ENCODE measurements at places on chromosomes 6 and 20. TPM values are rescaled to one million over a fixed set of nuclear protein-coding genes. Genes with fewer than 3 reads are reported as not detected.

DNA sequence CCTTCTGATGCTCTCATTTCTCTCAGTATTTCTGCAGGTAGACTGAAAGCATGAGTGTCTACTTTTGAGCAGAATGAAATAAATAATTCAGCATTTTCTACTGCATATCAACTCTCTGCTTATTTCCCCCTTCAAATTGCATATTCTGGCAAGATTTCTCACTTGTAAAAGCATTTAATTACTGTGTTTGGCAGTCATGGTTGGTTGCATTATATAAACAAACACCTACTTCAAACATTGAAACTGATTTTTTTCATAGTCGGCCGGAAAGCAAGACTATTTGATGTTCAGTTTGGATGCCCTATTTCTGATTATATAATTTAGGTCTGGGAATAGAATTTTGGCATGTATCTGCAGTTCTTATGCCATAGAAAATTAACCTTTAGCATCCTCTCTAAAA is 73.1 kb downstream of the PLEKHG1 start:
- H3K4me1 ChIP-seq = no peaks in the 10 kb centered on the region
- H3K27me3 ChIP-seq = peaks cover 12% of the 10 kb centered on the region
- H3K4me3 ChIP-seq = no peak overlapping the region
- no peak for DNase-seq
- no peaks in the 10 kb centered on the region for H3K36me3 ChIP-seq

- peak; percentile 54 for DNase-seq
- H3K27ac ChIP-seq = no peak overlapping the region
Observed at GRCh38 chr6:122476131-122476530, 4.5 kb upstream of the SERINC1 start.

GRCh38 chr6:9482030-9482738 is 932.7 kb downstream of the TFAP2A start:
- no peaks in the 10 kb centered on the region for H3K27me3 ChIP-seq
- H3K4me3 ChIP-seq = no peak overlapping the region
- no peaks in the 10 kb centered on the region for H3K36me3 ChIP-seq
- no peak for DNase-seq

DNA sequence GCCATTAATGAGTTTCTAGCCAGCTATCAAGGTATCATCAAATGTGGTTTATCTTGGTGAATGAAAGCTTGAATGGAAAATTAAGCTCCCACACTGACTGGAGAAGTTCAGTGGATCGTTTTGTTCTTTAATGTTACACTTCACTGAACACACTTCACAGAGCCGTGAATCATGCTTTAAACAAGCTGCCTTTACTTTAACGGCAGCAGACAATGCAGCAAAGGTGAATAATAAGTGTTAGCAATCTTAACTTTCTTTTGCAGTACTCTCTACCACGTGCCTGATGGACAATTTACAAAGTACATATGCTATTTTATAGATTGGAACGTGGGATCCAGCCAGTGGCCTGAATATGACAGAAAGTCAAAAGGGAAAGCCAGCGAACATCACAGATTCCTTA is 424.5 kb downstream of the GRIK2 start:
- H3K36me3 ChIP-seq = no peaks in the 10 kb centered on the region
- H3K27me3 ChIP-seq = no peaks in the 10 kb centered on the region
- no peaks in the 10 kb centered on the region for H3K4me1 ChIP-seq
- no peak overlapping the region for H3K27ac ChIP-seq
- H3K4me3 ChIP-seq = no peak overlapping the region

DNA sequence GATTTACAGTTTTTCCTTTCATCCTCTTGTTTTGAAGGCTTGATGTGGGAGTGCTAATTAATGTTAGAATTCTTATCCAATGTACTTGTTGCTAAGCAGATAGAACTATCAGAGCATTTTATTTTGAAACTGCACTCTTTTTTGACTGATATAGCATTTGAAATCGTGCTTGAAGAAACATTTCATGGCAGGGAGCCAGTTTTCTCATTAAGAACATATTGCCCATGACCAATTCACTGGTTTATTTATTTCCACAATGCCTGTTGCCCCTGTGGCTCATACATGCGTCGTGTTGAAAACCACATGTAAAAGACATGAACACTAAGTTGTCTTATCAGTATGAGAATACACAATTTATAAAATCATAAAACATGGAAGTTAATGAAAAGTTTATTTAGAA is 479.7 kb upstream of the FLRT3 start:
- no peaks in the 10 kb centered on the region for H3K4me1 ChIP-seq
- H3K27ac ChIP-seq = no peak overlapping the region
- no peaks in the 10 kb centered on the region for H3K27me3 ChIP-seq
- no peaks in the 10 kb centered on the region for H3K36me3 ChIP-seq
- DNase-seq = no peak
- H3K4me3 ChIP-seq = no peak overlapping the region

- H3K36me3 ChIP-seq = peaks cover 12% of the 10 kb centered on the region
- H3K4me3 ChIP-seq = no peak overlapping the region
- no peak overlapping the region for H3K27ac ChIP-seq
- DNase-seq = no peak
- H3K27me3 ChIP-seq = no peaks in the 10 kb centered on the region
Observed at GRCh38 chr20:49161428-49162152, 26.5 kb downstream of the STAU1 start.

DNA sequence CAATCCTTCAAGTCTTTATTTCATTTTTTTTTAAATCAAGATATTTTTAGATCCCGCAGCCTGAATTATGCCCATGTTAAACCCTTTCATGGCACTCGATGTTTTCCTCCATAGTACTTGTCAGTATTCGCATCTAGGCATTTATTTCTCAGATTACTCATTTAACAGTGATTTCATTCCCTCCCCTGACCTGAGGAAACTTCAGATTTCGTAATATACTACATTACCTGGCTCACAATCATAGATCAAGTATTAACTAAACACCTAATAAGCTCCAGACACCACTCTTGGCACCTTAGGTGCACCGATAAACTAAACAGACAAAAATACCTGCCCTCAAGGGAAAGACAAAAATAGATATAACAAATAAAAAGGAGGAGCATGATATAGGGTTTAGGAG is 413.2 kb upstream of the GJE1 start:
- no peaks in the 10 kb centered on the region for H3K27me3 ChIP-seq
- DNase-seq = no peak
- no peak overlapping the region for H3K4me3 ChIP-seq
- H3K4me1 ChIP-seq = no peaks in the 10 kb centered on the region

- no peak for DNase-seq
- no peak overlapping the region for H3K27ac ChIP-seq
- H3K27me3 ChIP-seq = no peaks in the 10 kb centered on the region
- no peaks in the 10 kb centered on the region for H3K36me3 ChIP-seq
- no peaks in the 10 kb centered on the region for H3K4me1 ChIP-seq
- no peak overlapping the region for H3K4me3 ChIP-seq
Observed at GRCh38 chr6:78771586-78771985, 95.8 kb upstream of the IRAK1BP1 start.

DNA sequence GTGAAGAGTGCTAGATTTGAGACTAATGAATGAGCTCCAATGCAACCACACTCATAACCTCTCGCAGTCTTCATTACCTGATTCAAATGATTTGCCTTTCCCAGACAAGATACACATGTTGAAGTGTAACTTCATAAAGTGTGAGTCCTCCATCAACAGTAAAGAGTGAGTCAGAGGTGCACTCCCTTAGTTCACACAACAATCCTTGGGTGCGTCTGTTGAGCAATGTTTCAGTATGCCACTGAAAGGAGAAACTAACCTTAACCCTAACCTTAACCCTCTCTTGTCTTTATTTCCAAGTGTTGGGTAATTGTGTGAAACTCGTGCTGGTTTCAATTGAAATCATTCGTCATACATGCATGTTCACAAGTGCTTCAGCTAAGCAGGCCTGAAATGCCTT is 21.0 kb upstream of the RIN2 start:
- no peaks in the 10 kb centered on the region for H3K27me3 ChIP-seq
- peaks cover 25% of the 10 kb centered on the region for H3K4me1 ChIP-seq
- no peaks in the 10 kb centered on the region for H3K36me3 ChIP-seq
- DNase-seq = no peak

DNA sequence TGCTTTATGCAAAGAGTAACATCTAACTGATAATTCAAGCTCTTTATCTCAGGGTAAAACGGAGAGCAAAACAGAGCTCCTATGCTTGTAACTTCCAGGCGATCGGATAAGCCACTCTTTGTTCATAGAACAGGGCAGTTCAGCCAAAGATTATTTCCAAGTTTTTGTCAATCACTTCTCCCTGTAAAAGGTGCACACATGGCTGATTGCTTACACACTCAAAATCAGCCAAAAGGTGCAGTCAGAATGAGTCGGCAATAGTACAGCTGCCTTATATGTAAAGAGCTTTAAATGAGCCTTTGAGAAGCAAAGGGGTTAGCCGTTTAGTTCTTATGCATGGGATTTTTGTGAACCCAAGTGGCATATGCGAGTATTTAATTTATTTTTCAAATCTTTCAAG is 449.6 kb upstream of the POU3F2 start:
- H3K27ac ChIP-seq = no peak overlapping the region
- H3K4me3 ChIP-seq = no peak overlapping the region
- H3K36me3 ChIP-seq = no peaks in the 10 kb centered on the region
- H3K27me3 ChIP-seq = no peaks in the 10 kb centered on the region

GRCh38 chr6:113291751-113292445 is 565.2 kb upstream of the MARCKS start:
- H3K27me3 ChIP-seq = no peaks in the 10 kb centered on the region
- H3K4me1 ChIP-seq = peaks cover 30% of the 10 kb centered on the region
- no peak for DNase-seq
- H3K36me3 ChIP-seq = no peaks in the 10 kb centered on the region
- H3K27ac ChIP-seq = peak overlapping the region; percentile 27

DNA sequence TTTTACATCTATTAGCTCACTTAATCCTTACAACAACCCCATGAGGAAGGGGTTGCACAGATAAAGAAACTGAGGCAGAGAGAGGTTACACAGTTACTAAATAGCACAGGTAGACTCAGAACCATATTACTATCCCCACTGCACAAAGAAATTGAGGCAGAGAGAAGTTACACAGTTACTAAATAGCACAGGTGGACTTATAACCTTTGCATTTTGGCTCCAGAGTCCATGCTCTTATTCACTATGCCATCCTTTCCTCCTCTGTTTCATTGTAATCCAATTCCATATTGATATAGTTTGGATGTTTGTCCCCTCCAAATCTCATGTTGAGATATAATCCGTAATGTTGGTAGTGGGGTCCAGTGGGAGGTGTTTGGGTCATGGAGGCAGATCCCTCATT is 3.5 kb downstream of the TDP2 start:
- H3K4me3 ChIP-seq = no peak overlapping the region
- no peak overlapping the region for H3K27ac ChIP-seq
- peaks cover 27% of the 10 kb centered on the region for H3K36me3 ChIP-seq
- no peak for DNase-seq

DNA sequence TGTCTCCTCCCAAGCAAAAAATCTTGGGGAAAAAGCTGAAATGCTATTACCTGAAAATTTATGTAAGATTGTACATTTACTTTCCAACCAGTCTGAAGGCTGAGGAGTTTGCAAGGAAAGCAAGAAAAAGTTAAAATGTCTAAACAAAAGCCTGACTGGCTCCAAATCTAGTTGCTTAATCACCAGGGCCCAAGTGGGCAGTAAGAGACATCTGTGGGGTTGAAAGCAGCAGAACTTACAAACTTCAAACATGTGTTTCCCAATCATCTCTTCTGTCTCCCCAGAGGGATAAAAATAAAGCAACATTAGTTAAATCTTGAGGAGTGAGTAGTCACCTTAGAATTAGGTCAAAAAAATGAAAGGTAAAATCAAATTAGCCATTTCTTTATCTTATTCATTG is 98.6 kb downstream of the OGFRL1 start:
- H3K27ac ChIP-seq = peak overlapping the region; percentile 50
- H3K36me3 ChIP-seq = peaks cover 12% of the 10 kb centered on the region
- H3K27me3 ChIP-seq = no peaks in the 10 kb centered on the region
- no peak for DNase-seq
- peaks cover 47% of the 10 kb centered on the region for H3K4me1 ChIP-seq

GRCh38 chr20:63309261-63310071 is 16.5 kb downstream of the COL20A1 start:
- H3K36me3 ChIP-seq = no peaks in the 10 kb centered on the region
- peak; percentile 97 for DNase-seq
- H3K27me3 ChIP-seq = peaks cover 3% of the 10 kb centered on the region
- H3K4me1 ChIP-seq = no peaks in the 10 kb centered on the region

GRCh38 chr20:4412216-4412615 is 309.5 kb upstream of the PRND start:
- no peaks in the 10 kb centered on the region for H3K27me3 ChIP-seq
- H3K36me3 ChIP-seq = no peaks in the 10 kb centered on the region
- H3K27ac ChIP-seq = no peak overlapping the region
- H3K4me1 ChIP-seq = peaks cover under 1% of the 10 kb centered on the region

DNA sequence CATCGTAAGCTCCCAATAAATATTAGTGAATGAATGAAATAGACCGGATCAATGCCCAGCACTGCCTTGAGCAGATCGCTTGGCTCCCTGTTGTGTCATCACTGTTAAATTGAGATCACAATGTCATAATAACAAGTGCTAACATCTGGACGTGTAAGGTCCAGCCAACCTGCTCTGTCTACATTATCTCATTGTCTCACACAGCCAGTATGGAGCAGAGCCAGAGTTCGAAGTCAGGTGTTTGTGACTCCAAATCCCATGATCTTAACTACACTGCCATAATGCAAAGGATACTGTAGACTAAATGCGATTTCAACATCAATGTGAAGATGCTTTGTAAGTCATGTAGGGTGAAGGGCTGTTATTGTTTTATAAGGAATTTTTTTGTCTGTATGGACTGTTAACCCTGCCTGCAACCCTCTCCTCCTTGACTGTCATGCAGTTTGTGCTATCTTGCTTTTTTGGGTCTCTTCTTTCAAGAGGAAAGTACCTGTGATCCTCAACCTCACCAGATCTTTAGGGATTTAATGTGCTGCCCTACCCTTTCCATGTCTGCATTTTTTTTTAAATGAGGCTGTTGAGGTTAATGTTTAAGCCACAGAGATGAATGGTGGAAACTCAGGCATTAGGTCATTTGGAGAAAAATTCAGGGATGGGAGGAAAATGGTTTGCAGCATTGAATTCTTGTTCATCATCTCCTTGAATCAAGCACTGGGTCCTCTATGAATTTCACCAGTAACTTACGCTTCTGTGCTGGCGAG is 49.0 kb upstream of the OCSTAMP start:
- no peaks in the 10 kb centered on the region for H3K36me3 ChIP-seq
- no peak overlapping the region for H3K4me3 ChIP-seq
- no peak for DNase-seq
- H3K4me1 ChIP-seq = no peaks in the 10 kb centered on the region
- H3K27me3 ChIP-seq = no peaks in the 10 kb centered on the region

GRCh38 chr20:4061987-4062386 is 46.6 kb upstream of the RNF24 start:
- H3K27me3 ChIP-seq = no peaks in the 10 kb centered on the region
- no peaks in the 10 kb centered on the region for H3K36me3 ChIP-seq
- no peak for DNase-seq
- peaks cover 36% of the 10 kb centered on the region for H3K4me1 ChIP-seq
- no peak overlapping the region for H3K4me3 ChIP-seq

The VNN1 gene
- not detected for total RNA-seq

The SNAP25 gene
- total RNA-seq = 1.8 TPM

The SLC17A9 gene
- total RNA-seq = 5.6 TPM

The ZFP64 gene
- total RNA-seq = 30.4 TPM

The FAM217B gene
- 5.9 TPM for total RNA-seq

The EPHA7 gene
- not detected for total RNA-seq

The FILIP1 gene
- total RNA-seq = under 0.01 TPM

Measured in osteoblast (primary cell).